ENCODE measurements at places on chromosomes 1 and 21.

- no peak for DNase-seq
These were observed 17.1 kb upstream of the SPSB1 start for GRCh38 chr1:9275567-9276034.

- DNase-seq: no peak
These were observed 188.9 kb upstream of the PLXNA2 start for GRCh38 chr1:208433086-208433485.

- no peak for DNase-seq
These were observed 925 bp downstream of the PDE9A start for GRCh38 chr21:42654179-42654912.

GRCh38 chr21:35528116-35529042 is 479.3 kb upstream of the RUNX1 start:
- no peak for DNase-seq

GRCh38 chr1:25927521-25928265 is 21.5 kb upstream of the STMN1 start:
- DNase-seq: no peak

GRCh38 chr21:43369596-43370090 is 57.3 kb downstream of the SIK1 start:
- DNase-seq: no peak

DNA sequence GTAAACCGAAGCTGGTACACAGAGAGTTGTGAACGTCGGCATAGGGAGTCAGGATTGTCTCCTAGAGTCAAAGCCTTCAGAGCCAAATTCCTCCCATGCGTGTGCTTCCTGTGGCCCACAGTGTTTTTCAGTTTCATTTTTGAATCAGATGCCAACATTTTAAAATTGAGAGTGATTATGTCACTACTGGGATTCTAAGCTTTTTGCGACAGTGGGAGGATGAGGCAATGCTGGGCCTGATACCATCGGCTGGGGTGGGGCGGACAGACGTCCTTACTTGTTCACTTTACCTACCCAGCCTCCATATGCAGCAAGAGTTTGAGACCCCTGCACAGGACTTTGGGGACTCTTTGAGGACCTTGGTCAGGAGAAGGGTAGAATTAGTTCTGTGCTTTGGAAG is 1.3 kb upstream of the KLHDC7A start:
- DNase-seq: no peak

- DNase-seq: no peak
These were observed 8.8 kb upstream of the OBSCN start for GRCh38 chr1:228198977-228199590.
